ENCODE measurements at places on chromosomes 7 and 10.

DNA sequence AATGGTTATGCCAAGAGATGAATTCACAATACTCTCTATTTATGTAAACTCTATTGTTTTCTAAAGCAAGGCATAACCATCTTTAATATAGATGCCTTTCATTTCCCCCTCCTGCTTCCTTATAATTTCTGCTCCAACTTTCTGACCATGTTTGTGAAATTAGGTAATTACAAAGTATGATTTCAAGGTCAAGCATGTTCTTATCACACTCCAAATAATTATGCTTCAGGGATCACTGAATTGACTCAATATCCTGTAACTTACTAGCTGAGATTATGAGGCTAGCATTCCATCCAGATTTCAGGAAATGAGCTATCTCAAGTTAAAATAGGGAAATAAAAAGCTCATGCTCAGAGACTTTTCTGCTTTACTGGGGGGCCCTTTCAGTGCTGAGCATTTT is 655.9 kb upstream of the IGFBP3 start:
- no peak for DNase-seq

DNA sequence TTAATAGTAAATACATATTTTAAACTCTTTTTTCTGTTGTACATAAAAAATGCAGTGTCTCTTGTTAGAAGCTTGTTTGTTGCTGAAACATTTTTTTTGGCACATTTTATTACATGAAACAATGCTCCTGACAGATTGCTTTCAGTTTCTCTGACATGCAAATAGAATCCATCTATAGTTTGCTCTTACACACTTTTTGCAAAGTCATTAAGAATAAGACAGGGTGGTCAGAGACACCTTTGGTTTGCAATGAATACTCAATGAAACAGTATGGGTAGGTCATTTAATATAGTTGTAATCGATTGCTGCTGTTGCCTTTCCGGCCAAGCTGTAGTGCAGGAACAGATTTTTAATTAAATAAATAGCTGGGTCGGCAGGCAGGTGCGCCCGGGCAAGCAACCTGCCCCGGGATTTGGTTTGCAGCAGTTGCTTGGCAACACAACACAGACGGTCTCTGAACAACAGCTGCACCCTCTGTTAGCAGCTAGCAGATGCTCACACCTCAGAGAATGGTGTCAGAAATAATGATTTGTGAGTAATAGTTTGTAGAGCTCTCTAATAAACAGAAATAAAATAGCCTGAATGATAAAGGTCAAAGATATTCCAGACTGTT is 115.7 kb upstream of the CACNA2D1 start:
- no peak for DNase-seq

- DNase-seq = no peak
Observed at GRCh38 chr7:26593896-26594295, 270.5 kb downstream of the SKAP2 start.

DNA sequence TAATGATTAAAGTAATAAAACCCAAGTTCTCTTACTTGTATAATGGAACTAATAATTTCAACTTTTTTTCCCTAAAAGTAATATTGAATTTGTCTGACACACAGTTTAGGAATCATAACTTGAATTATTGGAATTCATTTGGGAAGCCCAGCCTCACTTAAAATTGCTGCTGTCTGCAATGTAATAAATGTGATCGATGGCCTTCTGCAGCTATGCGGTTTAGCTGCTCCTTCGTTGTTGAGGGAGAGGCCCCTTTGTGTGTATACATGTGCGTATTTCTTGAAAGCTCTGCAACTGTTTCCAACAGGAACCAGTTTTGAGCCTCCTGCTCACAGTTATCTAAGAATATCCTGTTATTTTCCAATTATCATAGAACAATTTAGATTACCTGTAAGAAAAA is 152.5 kb downstream of the AKR1D1 start:
- DNase-seq = no peak

- no peak for DNase-seq
Observed at GRCh38 chr10:45135443-45136198, 134.9 kb downstream of the ZNF22 start.

- no peak for DNase-seq
Observed at GRCh38 chr7:65554-65953, 126.8 kb upstream of the FAM20C start.

DNA sequence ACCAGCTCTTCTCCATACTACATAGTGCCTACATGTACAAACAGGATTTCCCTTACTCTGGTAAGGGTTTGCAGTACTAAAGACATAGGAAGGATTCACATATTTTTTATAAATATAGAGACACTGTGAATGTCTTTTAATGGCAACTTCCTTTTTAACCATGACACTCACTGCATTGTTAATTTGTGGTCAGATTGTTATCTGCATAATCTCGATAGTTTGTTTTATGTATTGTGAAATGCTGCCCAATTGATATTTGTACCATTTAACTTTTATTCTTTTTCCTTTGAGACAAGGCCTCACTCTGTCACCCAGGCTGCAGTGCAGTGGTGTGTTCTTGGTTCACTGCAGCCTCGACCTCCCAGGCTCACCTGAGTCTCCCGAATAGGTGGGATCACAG is 39.7 kb downstream of the SP8 start:
- DNase-seq = no peak

DNA sequence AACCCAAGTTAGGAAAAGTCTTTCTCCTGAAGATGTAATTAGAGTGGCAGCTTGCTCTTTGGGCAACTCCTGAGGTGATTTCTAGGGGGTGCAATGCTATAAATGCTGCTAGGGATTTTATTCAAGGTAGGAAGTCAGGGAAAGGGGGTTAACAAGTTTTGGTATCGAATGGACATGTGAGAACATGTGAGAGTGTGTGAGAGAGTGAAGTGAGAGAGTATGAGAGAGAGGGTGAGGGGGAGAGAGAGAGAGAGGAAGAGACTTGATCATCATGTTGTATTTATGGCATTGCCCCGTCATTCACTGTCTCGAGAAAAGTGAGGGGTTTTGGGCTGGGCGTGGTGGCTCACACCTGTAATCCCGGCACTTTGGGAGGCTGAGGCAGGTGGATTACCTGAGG is 50.9 kb downstream of the MCU start:
- no peak for DNase-seq

DNA sequence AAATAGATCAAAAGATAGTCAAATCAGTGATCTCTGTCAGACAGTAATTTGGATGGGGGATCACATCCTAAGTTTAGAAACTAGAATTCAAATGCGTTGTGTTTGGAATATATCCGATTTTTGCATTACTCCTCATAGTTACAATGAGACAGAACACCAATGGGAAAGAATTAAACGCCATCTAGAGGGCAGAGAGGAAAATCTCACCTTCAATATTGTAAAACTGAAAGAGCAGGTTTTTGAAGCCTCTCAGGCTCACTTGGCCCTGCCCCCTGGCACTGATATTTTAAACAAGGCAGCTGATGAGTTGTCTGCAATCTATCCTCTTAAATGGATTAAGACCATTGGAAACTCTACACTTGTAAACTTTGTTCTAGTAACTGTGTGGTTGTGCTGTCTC is 17.7 kb downstream of the FRG2B start:
- DNase-seq = no peak

DNA sequence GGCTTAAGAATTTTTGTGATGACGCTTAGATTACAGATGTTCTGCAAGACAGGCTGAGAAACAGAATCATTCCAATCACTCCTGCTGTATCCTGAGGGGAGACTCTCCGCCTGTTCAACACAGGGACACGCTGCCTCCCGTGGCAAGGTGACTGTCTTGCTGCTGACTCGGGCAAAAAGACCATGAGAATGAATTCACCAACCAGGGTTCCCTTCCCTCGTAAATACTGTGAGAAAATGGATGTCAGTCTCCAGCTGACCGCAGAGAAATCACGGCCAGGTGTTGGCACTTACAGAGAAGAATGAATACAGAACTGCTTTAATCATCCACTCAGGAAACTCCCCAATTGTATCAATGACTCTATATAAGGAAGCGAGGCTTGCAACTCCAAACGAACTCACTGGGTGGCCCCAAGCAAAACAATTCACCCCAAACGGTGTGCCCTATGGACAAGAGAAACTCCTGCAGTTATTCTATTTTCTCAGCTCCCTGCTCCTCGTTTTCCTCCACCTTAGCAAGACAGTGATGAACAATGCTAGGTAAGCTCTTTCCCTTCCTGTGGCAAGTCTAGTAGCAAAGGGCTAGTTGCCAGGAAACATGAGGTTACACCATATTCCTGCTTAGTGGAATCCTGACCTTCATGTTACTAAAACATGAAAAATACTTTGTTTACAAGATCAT is 22.8 kb downstream of the GNA12 start:
- DNase-seq = no peak

DNA sequence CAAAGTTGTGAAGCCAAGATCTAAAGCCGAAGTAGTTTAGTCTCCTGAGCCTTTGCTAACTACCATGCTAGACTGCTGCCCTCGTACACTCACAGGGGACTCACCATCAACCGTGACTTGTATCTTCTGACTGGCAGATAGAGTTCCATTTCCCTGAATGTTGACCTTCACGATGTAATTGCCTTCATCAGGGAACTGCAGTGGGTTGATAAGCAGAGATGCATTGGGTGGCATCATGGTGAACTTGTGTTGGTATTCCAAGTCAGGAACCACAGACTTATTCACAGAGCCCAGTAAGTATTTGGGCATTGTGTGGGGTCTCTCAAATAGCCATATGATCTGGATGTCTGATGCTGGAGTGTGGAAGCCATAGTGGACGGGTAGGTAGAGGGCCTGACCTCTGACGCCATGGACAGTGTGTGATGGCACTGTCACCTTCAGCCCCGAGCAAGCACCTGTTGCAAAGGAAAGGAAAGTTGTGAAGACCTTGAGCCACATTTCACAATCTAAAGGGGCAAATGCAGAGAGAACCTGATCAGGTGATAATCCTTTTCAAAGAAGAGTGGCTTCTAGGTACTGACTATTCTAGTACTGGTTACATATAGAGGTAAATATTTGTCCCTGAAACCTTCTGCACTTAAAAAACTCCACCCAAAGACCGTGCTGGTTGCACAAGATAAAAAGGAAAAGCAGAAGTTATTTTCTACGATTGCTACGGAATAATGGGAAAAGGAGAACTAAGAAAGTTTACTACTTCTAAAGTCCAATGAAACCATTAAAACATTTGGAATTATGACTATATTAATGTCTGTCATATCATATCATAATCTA is 7.1 kb downstream of the HEPACAM2 start:
- DNase-seq = no peak

DNA sequence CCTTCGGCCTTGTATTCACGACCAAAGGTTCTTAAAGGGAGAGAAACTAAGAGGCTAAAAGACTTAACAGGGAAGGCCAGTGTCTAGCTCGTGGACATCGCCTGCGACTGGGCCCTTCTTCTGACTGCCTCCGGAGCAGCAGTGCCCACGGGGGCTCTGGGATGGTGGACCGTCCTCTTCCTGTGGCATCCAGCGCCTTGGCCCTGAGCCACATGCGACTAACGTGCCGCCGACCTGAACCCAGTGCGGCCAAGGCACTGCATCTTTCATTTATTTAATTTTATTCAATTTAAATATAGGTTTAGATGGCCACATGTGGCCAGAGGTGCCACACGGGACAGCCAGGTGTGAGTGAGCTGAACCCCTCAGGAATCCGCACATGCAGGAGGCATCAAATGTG is 451.7 kb downstream of the PTPRN2 start:
- no peak for DNase-seq

DNA sequence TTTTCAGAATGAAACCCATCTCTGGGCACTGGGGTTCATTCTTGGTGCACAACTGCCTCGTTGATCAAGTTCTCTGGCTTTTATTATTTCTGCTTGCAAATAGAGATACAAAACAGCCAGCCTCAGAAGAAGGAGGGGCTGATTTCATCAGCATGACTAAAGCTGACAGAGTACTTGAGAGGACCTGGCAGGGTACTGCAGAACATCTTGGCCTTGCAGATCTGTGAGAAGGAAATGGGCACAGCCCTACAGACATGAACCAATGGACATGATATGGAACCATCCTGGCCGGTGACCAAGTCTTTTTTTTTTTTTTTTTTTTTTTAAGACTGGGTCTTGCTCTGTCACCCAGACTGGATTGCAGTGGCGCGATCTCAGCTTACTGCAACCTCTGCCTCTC is 240.6 kb downstream of the VTI1A start:
- no peak for DNase-seq

DNA sequence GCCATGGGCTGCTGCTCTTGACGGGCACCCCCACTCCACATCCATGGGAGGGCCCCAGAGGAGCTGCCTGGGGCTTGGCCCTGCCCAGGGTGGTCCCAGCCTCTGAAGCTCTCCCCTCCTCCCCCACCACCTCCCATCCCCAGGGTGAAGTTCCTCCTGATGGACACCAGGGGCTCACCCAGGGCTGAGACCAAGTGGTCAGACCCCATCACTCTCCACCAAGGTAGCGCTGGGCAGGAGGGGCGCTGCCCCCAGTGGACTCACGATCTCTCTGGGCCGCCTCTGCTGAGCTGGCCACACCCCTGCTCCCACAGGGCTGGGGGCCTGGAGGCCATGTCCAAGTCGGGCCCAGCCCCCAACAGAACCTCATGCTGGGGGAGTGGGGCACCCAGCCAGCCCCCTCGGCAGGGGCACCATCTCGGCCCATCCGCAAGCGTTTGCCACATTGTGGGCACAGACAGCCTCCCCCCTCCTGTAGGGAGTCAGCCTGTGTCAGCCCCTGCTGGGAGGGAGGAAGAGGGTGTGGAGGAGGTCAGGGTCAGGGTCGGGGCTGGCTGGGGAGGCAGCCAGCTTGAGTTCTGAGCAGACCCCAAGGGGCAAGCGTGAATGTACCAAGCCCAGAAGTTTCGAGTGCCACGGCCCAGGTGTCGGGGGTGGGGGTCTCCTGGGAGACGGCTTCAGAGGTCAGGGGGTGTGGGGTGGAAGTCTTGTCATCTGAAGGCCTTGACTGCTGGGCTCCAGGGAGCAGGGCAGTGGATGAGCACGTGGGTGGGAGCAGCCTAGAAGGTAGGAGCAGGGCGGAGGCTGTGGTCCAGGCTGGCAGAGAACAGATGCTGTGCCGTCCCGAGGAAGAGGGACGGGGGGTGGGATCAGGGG is 2.8 kb downstream of the UPK3B start:
- DNase-seq = peak; percentile 19

DNA sequence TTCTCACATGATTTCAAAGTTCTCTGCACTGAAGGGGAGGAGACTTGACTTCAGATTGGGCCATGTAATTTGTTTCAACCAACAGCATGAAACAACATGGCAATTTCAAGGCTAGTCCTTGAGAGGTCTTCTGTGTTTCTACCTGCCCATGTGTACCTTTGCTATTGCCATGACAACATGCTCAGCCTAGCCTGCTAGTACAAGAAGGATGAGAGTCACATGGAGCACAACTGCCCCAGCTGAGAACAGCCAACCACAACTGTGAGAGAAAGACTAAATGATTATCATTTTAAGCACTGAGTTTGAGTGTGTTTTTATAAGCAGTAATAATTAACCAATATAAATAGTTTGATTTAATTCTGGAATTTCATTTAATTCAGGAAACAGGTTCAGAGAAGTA is 41.9 kb downstream of the ANKMY2 start:
- DNase-seq = no peak

GRCh38 chr10:99329554-99330346 is 594 bp downstream of the CNNM1 start:
- DNase-seq = peak; percentile 13
